ENCODE measurements at places on chromosomes 6 and 20.

DNA sequence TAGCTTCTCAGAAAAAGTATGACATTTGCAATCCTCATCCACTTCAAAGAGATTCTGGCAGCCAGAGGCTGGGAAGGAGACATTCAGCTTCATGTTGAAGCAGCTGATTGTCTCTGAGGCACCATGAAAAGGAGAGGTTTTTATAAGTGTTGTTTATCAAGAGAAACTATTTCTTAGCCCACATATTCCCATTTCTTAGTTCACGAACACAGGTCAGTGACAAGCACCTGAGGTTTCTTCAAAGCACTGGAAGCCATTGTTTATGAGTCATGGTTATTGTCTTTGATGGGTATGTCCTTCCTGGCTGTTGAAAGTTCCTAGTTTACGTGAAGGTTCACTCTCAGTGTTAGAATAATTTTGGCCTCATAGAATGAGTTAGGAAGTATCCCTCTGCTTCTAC, 3.0 kb upstream of the DDX43 start:
- no peak for DNase-seq

- DNase-seq = no peak
These were observed 28.4 kb downstream of the BRPF3 start for GRCh38 chr6:36224918-36225461.

GRCh38 chr6:14865531-14866100, 380.3 kb upstream of the JARID2 start:
- DNase-seq = no peak

GRCh38 chr6:35620706-35621105, 68.0 kb downstream of the FKBP5 start:
- DNase-seq = no peak

- peak; percentile 89 for DNase-seq
These were observed 44.5 kb upstream of the IL20RA start for GRCh38 chr6:137089305-137089704.

DNA sequence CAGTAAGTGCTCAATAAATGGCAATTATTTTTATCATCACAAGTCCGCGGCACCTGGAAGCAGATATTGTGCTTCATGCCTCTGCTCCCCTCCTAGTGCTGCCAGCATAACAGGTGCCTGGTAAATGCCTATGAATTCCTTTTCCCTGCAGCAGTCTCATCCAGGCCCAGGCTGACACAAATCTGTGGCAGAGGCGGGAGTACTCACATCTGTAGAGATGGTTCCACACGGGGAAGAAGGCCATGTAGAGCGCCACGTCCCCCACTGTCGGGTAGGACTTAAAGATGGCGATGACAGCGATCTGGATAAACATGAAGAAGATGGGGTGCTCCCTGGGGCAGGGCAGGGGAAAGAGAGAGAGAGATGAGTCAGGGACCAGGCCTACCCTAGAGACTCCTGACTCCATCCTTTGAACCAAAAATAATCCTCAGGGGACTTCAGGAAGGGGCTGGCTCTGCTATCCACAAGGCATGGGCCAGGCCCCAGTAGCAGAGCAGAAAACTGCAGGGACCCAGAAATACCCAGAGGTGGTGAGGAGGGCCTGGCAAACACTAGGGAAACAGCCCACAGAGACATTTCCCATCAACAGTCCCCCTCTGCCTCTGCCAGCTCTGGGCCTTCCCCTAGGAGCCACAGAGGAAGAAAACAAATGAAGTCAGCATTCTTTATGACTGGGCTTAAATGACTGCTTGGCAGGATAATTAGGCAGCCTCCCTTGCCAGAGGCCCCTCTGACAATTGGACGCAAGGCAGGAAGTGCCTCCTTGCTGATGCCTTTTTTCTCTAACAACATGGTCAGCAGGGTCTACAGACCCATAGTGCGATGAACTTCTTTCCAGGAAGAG, 23.0 kb downstream of the MAP1LC3A start:
- DNase-seq = no peak

- DNase-seq = no peak
These were observed 245.9 kb downstream of the FARS2 start for GRCh38 chr6:5507131-5507681.

GRCh38 chr6:13591205-13591921, 17.0 kb downstream of the SIRT5 start:
- no peak for DNase-seq

GRCh38 chr20:37984018-37984785, 49.1 kb downstream of the TTI1 start:
- peak; percentile 56 for DNase-seq

DNA sequence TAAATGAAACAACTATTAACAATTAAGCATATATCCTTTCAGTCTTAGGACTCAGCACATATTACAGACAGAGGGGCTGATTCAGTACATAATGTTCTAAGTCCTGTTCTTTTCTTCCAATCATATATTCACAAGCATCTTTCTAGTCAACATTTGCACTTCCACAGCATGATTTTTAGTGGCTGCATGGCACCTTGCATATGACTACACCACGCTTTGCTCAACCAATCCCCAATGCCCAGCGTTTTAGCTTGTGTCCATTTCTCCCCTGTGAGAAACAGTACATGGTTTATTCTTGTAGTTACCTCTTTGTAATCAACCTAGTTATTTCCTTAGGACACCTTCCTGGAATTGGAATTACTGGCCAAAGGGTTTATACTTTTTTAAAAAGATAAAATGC, 33.2 kb downstream of the AAR2 start:
- DNase-seq = no peak

GRCh38 chr6:100134297-100134696, 140.3 kb upstream of the MCHR2 start:
- DNase-seq = no peak

GRCh38 chr6:36815962-36816735, 23.1 kb downstream of the CPNE5 start:
- DNase-seq = no peak

- DNase-seq = no peak
These were observed 10.0 kb downstream of the CDH4 start for GRCh38 chr20:61262036-61262435.

- DNase-seq = no peak
These were observed 173.6 kb downstream of the MTFR2 start for GRCh38 chr6:136076496-136076895.

DNA sequence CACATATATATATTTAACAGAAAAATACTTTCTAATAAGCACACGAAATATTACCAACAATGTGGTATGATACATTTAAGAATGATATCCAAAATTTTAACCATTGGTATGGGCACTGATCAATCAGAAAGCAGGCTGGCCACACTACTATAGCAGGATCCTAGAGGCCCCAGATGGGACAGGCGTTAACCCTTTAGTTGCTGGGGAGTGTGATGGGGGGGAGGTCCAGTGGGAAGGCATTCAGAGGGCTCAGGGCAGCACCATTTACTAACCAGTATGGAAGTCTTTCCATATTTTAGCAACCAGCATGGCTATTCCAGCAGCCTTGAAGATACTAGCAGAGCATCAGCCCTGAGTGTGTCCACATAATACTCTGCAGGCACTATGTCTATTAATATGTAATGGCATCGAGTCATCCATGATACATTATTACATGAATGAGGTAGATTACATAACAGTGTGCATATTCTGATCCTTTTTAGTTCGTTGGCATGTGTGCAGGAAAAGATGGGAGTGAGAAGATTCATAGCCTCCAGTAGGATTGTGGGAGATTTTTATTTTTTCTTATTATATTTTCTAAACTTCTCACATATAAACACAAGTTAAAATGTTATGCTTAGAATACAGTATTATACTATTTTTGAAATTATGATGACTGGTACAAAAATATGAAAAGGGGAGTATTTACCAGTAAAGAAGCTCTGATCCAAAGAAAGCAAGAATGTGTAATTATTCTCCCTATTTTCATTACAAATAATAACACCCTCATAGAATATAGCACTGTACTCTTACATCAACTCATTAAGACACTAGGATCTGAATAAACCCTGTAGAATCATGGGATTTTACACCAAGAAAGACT, 78.9 kb downstream of the FAM217A start:
- no peak for DNase-seq

- DNase-seq = no peak
These were observed 16.2 kb downstream of the STAU1 start for GRCh38 chr20:49171909-49172308.

DNA sequence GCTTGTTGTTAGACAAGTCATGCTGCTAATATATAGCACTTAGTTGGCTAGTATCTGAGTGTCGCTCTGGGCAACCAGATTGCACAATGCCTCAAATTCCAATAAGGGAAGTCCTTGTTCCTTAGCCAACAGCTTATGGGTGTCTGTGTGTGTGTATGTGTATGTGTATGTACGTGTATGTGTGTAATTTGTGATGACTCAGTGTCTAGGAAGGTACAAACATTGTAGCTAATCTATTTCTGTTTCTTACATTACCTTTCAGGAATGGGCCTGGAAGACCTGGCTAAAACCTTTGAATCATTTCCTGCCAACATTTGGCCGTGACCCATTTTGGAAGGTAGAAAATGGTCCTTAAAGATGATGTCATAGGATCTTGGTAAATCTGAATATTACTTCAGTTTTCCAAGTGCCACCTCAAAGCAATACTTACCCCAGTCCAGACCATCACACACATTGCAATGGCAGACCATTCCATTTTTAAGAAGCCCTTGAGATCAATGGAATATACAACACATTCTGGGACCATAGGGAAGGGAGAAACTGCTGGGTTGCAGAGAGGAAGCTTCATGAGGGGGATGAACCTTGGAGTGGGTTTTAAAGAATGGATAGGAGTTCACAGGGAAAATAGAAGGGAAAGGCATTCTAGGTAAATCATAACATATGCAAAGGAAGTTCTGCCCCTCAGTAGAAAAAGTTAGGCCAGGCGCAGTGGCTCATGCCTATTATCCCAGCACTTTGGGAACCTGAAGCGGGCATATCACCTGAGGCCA, 25.1 kb downstream of the NEDD9 start:
- DNase-seq = no peak

- DNase-seq = no peak
These were observed 5.8 kb upstream of the MAP3K5 start for GRCh38 chr6:136798044-136798443.

DNA sequence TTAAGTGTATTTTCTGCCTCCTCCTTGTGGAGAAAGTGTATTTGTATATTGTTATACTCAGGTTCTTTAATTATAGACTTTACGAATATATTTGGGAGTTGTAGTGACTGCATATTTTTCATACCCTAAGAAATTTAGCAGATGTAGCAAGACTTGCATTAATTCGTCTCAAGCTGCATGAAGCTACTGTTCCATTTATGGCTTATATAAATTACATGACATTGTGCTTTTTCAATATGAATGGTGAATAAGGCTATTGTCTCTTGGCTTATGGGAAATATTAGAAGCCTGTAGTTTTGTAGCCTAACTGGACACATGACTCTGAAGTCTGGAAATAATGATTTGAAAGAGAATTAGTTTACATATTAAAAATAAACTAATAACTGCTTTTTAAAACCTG, 2.4 kb downstream of the ADGRG6 start:
- DNase-seq = no peak

GRCh38 chr6:142376800-142377496, 75.1 kb downstream of the ADGRG6 start:
- peak; percentile 20 for DNase-seq

DNA sequence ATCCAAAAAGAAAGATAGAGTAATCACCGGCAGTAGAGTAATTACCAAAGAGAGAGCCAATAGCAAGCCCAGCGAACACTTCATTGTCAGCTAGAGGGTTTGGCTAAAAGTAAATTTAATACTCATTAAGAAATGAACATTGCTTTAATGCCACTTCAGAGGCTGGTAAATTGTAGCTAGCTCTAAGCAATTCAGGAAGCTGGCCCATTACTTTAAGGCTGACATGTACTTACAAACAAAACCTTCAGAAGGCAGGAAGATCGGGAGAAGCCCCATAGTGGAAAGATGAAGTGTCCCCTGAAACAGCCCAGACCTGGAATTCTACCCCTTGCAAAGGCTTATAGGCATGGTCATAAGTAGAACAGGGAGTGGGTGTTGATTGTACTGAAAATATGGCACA, 396.6 kb upstream of the ID4 start:
- peak; percentile 87 for DNase-seq

GRCh38 chr6:20001286-20001685, 164.1 kb downstream of the ID4 start:
- DNase-seq = no peak

DNA sequence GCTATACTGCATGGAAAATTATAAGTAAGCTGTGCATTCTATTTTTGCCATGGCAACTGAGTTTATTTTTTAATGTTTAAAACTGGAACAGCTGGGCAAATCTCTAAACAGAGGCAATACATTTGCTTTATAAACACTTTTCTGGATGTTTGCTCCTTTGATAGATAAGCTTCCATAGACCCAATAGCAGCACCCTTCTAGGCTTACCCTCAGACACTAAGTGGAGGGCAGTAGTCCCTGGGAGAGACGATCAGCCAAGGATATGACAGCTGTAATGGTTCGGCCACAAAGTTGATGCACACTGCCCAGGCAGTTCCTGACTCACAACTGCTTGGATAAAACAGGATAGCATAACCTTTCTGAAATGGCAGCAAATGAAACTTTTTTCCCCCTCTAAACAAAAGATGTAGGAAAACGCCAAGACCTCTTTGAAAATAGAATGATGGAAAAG, 8.5 kb upstream of the MRPS10 start:
- DNase-seq = no peak

- DNase-seq = peak; percentile 87
These were observed 50.4 kb upstream of the TLDC2 start for GRCh38 chr20:36825385-36826104.

DNA sequence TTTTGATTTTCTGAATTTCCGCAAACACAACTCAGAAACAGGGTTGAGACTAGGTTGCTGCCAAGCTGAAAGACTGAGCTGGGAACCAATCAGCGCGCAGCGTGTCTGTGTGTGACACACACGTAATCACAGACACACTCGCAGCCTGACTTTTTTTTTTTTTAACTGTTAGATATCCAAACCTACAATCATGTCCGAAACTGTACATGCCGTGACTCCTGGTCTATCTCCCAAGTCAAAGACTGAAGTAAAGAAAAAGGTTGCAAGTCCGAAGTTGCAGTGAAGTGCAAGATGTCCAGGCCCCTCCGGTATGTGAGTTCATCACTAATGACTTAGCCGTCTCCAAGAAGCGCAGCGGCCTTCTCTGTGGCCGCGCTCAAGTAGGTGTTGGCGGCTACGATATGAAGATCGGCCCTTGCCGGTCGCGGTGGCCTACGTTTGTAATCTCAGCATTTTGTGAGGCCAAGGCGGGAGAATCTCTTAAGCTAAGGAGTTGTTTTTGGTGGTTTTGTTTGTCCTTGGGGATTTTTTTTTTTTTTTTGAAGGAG, 108.2 kb downstream of the HFE start:
- no peak for DNase-seq

DNA sequence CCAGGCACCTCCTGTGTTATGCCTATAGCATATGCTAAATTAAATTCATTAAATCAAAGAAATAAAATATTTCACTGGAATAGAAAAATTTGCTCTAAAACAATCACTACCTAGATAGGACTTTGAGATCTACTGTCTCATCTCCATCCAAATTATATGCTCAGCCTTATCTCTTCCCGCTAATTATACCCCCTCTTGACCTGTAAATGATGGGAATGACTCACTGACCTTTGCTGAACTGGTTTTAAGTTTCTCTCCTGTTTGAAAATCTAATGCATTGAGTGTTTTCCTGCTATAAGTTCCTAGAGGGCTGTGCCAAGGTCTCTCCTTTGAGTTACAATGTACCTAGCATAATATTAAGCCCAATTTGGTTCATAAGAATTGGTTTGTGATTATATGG, 110.1 kb downstream of the BMP2 start:
- no peak for DNase-seq

Measured in DMS79 (cell line).